ENCODE measurements at places on chromosomes 1 and 21.

DNA sequence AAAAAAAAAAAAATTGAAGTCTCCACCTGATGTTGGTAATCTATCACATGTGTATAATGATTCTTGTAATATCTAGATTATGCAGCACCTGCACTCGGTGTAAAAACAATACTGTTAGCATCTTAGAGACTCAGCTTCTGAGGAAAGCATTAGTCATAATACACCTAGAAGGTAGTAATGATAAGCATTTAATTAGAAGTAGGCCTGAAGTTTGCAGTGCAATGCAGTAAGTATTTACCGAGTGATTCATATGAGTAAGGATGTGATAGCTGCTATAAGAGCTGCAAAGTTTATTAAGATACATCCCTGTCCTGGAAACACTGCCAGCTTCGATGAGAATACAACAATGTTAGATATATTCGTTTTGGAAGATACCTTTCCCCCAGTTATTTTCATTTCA, 196.4 kb downstream of the GREM2 start:
- DNase-seq = no peak

DNA sequence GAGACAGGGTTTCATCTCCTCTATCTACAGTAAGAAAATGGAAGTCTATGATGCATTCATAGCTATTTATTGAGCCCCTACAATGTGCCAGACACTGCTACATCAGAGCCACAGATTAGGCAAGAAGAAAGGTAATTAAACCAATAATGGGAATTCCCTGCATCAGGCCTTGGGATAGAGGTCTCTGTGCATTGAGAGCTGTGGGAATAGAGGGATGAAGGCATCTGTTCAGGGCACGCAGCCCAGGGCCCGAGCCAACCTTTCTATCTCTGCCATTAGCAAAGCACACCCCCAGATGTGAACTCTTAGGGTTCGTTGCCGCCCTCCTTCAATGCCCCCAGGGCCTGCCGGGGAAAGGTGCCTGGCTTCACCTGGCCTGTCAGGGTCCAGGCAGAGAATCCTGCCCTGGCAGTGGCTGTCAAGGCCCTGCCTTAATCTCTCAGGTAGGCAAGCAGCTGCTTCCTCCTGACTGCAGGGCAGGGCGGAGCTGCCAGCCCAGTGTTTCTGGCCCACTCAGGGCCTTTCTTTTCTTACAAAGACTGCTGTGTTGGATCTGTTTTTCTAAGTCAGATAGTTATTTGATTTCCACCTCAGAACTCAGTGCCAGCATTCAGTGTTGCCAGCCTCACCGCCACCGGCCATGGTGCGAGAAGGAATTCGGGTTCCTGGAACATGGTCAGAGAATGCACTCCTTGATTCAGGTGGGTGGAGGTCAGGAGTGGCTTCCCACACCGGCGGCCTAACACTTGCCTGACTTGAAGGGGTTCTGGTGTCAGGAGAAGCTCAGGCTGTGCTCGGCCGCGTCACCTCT, 76.1 kb downstream of the PGM1 start:
- no peak for DNase-seq

DNA sequence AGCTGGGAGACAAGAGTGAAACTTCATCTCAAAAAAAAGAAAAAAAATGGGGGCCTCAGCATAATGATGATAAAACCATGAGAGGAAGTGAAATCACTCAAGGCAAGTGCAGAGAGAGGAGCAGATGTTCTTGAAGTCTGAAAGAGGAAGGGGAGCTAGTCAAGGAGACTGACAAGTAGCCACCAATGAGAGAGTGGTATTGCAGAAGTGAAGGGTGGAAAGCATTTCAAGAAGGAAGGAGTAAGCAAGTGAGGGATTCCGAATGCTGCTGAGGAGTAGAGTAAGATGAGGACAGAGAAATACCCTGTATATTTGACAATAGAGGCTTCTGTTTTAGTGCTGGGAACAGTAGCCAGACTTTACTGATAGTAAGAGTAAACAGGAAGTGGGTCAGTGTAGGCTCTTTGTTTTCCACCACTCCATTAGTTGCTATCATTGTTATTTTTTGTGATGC, 2.9 kb downstream of the TATDN3 start:
- no peak for DNase-seq

DNA sequence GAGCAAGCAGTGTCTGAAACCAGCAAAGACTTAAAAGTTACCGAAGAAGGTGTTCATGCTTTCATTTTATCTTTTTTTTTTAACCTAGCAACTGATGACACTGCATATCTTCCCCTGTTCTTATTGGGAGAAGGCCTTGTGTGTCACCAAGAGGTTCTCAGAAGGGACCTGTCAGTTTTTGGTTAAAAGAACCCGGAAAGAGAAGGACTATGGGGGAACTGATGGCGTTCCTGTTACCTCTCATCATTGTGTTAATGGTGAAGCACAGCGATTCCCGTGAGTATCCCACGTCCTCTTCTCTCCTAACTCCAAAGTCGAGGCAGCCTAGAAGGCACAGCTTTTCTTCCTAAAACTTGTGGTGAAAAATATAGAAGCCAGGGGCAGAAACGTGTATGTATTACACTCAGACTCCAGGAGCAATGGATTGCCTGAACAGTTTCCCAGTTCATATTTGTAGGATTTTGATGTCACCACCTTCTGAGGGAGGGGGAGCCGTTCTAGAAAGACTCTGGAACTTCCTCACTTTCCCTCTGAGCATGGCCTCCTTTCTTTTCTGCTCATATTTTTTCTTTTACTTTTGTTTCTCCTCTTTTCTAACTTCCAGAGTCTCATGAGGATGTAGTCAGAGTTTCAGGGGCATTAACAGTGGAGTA, at the start of gene MR1:
MR1 (plus strand) TSS at position 185 of the 653 bp plus-strand sequence; CDS start at position 210, 25 bp downstream.
- no peak for DNase-seq

- peak; percentile 22 for DNase-seq
Observed at GRCh38 chr1:155134322-155134721, 1.3 kb upstream of the SLC50A1 start.

GRCh38 chr1:208928349-208929010, 655.0 kb upstream of the CAMK1G start:
- no peak for DNase-seq

DNA sequence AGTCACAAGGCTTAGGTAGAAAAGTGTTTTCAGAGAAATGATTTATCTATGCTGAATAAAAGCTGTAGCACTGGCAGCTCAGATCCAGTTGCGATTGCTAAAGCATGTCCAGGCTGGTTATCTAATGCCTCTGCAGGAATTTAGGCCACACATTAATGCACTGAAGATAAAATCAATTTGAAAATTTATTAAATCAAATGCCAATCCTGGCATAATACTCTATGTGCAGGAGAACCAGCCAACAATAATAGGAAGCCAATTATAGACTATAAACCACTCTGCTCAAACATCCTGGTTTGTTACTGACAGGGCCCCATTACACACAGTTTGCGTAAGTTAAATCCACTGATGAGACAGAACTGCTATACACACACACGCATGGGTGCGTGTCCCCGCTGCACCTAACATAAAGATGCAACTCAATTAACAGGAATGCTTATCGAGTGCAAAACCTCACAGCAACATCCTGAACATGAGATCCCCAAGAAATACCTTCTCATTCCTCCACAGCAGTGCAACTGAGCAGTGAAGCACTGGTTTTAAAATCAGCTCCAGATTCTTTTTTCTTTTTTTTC, 40.6 kb downstream of the PTP4A2 start:
- DNase-seq = no peak

DNA sequence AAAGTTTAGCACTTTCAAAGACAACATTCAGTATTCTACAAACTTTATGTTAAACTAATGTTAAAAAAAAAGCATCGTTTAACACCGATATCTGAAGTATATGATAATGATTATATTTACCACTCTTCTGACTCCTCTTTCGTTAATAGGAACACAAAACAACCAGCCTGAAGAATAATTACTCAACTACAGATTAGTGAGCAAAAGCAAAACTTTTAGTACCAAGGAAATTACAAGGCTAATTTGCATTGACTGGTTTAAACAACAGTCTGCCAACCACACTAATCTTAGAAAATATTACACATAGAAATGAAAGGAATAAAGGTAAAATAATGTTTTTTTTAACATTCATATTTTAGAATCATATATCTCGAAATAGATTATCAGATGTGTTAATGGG, 500.7 kb downstream of the LMO4 start:
- no peak for DNase-seq

Data from CD4-positive, alpha-beta T cell (primary cell).